Hematopoietic multipotent progenitor cell treated with erythropoietin and hydrocortisone succinate and interleukin-3 and kit ligand, for 15 days (in vitro differentiated cells): ENCODE measurements at places on chromosomes 3 and 15.

GRCh38 chr3:146468234-146468633 is 1.1 kb downstream of the PLSCR2 start:
- no peak for DNase-seq

DNA sequence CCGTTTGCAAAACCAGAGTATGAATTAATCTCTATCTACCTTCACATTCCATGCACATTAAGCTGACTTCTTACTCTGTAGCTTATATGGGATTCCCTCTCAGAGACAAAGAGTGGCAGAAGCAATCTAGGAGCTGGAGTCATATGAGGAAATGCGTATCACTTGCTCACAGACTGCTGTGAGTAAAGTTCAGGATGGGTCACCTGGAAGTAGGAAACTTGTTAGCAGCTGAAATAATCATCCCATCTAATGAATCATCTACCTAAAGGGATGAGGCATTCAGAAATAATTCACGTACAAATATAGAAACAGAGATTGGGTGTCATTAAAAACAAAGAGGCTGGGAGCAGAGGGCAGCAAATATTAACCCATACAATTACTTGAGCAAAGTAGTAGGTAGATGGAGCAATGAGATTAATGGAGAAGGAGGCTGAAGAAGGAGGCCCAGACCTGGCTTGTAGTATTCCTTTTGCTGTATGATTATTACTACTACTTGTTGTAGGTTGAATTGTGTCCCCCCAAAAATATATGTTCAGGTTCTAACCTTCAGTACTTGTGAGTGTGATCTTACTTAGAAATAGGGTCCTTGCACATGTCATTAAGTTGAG is 866.3 kb downstream of the ROBO2 start:
- no peak for DNase-seq

DNA sequence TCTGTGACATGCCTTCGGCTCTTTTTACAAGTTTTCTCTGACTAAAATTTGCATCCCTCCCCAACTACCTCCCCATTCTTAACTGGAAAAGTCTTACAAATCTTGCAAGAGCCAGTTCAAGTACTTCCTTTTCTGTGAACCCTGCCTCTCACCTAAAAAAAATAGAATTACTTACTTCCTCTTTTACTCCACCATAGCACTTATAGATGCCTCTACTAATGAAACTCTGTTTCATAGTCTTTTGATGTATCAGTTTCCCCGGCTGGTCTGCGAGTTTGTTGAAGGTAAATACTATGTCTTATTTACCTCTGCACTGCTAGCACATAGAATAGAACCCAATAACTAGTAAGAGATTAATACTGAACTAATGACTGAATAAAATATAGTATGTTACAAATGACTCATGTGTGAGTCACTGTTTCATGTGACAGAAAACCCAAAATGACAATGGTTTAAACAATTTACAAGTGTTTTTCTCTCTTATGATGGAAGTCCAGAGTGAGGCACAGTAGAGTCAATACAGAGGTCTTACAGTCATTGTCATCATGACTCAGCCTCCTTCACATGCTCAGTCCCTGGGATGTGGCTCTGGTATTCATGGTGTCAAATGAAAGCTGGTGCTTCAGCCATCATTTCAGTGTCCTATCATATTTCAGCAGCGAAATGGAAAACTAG is 393.5 kb downstream of the RSL24D1 start:
- no peak for DNase-seq

DNA sequence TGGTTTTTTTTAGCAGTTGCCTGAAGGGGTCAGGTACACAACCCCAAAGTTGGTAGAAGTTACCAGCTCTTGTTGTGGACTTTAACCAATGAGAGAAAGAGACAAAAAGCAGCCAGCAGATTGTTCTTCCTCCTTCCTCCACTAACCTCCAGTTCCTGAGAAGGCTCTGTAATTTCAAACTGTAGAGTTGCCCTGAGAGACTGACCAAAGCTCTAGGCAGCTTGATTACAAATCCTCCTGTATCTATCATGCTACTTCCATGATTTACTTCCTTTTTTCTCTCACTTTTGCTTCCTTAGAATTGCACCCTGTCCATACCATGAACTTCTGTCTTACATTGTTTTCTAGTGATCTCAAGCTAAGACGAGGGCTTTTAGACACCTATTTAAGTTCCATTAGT is 29.2 kb downstream of the NSUN3 start:
- no peak for DNase-seq

- no peak for DNase-seq
Observed at GRCh38 chr3:170077361-170077760, 39.6 kb downstream of the GPR160 start.

DNA sequence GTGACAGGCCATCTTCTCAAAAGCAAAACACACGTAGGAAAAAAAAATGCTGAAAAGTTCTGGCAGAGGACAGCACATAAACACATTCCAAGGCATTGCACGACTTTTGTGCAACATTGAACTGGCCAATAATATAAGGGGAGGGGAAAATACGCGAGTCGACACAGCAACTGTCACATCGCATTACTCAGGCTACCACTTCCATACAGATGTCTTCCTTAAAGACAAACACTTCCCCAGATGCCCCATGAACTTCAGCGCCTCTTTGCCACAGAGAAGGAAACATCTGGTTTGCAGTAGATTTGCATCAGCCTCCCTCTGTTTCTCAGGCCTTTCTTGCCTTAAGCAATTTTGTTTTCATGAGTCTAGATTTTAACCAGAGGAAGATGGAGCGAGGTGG is 144.4 kb upstream of the IGF1R start:
- no peak for DNase-seq
